ENCODE measurements at places on chromosomes 12 and 14. TPM values are rescaled to one million over a fixed set of nuclear protein-coding genes. Genes with fewer than 3 reads are reported as not detected.

BICDL1 gene
- total RNA-seq = 30.3 TPM

SYNDIG1L gene
- total RNA-seq = 1.6 TPM

GRCh38 chr14:59698793-59699192, 122.2 kb upstream of the CCDC175 start:
- no peak for DNase-seq

DNA sequence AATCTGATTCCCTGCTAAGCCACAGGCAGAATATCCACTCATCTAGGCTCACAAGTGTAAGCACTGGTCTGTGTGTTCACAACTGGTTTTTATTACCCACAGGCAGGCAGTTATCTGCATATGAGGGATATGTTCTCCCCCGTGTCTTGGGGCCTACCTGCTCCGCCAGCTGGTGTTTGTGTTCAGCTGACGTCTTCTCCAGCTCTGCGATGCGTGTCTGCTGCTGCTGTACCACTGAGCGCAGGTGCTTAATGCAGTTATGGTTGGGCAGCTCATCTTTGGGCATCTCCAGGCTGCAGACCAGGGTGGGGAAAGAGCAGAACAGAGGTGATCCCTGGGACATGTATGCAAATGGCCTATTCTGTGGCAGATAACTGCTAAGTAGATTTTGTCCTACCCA, 13.7 kb downstream of the RNF41 start:
- no peak for DNase-seq

All from GM23338 (cell line).